Sigmoid colon (tissue), 7 donors: ENCODE measurements at places on chromosomes 4 and X. TPM values are rescaled to one million over a fixed set of nuclear protein-coding genes. Genes with fewer than 3 reads are reported as not detected.

DNA sequence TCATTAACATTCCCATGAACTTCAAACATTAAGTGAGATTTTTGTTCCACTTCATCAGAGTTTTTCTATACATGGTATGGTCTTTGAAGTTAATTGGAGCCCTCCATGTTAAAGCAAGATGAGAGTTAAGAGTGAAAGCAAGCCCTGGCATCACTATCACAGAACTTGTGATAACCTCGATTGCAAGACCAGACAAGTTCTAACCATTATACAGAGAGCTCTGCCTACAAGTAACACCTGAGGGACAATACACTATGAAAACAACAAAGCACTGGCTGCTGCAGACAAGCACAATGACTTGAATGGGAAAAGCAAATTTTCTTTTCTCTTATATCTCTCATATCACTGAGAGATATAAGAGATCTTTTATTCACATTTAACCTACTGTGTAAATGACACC, 126.6 kb upstream of the GYPA start:
- no peak for DNase-seq

The PIR gene
- total RNA-seq = 22.1 TPM

- DNase-seq = no peak
Measured at GRCh38 chrX:148995661-148996060, 495.2 kb downstream of the AFF2 start.

DNA sequence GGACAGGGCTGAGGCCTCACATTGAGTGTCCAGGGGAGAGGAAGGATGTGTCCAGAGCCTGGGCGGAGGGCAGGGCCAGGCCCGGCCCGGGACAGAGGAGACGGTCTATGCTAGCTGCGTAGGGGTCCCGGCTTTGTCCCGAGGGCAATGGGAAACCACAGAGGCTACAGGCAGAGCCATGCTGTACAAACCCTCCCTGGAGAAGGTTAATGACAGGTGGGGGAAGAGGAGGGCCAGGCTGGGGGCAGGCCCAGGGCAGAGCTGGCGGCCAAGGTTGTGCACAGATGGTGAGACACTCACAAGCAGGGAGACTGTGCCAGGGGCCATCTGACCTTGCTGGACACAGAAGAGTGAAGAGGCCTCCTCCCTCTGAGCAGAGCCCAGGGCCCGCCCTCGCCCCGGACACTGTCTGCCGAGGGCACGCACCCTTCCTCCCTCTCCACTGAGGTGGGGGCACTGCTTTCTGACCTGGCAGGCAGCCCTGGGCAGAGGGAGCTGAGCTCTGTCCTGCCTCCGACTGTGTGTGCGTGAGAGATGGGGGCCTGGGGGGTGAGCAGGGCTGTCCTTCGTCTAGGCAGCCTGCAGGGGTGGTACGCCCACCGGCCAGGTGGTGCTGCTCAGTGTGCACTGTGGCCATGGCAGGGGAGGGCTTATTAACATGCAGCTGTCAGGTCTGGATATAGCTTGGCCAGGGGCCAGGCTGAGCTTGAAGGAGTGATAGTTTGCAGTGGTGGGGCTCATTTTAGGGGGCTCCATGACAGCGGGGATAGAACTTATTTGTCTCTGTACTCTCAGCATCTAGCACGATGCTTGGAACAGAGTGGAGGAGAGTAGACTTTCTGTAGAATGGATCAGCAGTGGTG, 75.7 kb upstream of the LRPAP1 start:
- DNase-seq = peak; percentile 57

The C4orf36 gene
- 0.99 TPM for total RNA-seq

DNA sequence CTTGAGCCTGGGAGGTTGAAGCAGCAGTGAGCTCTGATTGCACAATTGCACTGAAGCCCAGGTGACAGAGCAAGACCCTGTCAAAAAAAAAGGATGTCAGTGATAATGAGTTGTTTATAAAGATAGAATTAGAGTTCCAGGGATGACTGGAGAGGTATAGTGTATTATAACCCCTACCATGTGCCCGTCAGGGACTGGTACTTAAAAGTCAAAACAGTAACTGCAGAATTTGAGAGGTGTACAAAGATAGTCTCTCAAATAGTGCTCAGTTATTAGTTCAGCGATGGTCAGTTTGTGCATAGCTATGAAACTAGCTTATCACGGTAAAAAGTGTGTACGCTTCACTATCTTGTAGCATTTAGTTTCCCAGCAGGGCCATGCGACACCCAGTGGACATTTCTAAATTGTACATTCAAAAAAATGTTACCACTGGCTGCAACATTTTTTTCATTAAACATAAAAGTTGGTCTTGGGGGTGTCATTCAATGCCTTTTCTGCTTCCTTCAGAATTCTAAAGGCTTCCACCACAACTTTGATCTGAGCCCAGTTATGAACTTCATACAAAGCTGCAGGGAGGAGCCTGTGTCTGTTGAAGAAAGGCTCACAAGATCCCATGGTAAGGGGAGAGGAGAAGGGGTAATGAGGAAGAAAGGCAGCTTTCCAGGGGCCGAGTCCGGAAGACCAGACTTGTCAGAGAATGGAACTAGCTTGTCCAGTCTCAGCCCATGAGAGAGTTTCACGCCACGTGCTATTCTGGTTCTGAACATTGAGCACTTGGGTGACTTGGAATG, 9.2 kb upstream of the GYG2 start:
- DNase-seq = no peak
